NCI-H1105 (cell line): ENCODE measurements at places on chromosomes 7 and 10.

GRCh38 chr7:112018305-112019030 is 187.7 kb downstream of the DOCK4 start:
- no peak for DNase-seq

GRCh38 chr7:146126767-146127509 is 10.3 kb downstream of the CNTNAP2 start:
- DNase-seq: no peak

- DNase-seq: no peak
These were observed 14.9 kb upstream of the GIMAP8 start for GRCh38 chr7:150435390-150436073.

- no peak for DNase-seq
These were observed 79.9 kb upstream of the AGR3 start for GRCh38 chr7:16961641-16962040.

DNA sequence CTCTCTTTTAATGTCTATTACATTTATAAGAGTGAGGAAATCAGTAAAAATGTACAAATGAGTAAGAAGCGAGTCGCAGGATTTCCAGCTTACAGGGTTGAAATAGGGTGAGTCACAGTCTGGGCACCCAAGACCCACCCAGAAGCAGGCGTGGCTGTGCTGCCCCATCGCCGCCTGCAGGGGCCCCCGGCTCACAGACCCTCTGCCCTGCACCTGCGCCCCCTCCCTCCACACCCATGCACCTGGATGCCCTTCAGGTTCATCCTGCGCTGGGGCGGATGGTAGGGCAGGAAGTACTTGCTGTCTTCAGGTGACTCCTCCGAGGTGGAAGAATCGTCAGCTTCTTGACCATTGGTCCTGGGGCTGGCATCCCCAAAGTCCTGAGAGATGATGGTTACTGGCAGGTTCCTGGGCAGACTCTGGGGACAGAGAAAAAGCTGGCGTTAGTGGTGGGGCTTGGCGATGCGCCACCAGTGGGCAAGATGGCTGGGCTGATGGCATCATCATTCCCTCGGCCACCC is 90.2 kb upstream of the GNA12 start:
- no peak for DNase-seq

DNA sequence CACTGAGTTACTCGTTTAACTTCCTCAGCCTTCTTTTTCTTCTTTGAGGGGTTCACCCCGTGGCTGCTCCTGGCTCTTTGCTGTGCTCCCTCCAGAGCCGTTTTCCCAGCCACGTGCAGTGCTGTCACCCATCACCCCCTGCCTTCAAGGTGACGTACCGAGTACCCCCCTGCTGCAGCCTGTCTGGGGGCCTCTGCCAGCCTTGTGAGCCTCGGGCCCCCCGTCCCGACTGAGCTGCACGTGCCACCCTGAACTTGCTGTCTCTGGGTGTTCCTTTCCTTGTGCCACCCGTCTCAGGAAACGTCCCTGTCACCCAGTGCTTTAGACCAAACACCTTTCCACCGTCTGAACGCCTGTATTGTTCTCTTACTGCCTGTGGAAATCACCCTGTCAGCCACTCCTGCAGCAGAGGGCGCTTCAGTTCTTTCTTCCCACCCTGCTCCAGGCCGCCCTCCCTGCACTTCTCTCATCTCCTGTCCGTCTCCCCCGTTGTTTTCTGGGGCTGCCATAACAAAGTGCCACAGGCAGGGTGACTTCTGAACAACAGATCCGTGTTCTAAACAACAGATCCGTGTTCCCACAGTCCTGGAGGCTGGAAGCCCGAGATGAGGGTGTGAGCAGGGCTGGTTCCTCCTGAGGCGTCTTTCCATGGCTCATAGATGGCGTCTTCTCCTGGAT is 44.6 kb downstream of the WDR37 start:
- DNase-seq: no peak

GRCh38 chr10:48613016-48613415 is 8.1 kb upstream of the ARHGAP22 start:
- no peak for DNase-seq
